ENCODE measurements at places on chromosomes 3 and 15.

DNA sequence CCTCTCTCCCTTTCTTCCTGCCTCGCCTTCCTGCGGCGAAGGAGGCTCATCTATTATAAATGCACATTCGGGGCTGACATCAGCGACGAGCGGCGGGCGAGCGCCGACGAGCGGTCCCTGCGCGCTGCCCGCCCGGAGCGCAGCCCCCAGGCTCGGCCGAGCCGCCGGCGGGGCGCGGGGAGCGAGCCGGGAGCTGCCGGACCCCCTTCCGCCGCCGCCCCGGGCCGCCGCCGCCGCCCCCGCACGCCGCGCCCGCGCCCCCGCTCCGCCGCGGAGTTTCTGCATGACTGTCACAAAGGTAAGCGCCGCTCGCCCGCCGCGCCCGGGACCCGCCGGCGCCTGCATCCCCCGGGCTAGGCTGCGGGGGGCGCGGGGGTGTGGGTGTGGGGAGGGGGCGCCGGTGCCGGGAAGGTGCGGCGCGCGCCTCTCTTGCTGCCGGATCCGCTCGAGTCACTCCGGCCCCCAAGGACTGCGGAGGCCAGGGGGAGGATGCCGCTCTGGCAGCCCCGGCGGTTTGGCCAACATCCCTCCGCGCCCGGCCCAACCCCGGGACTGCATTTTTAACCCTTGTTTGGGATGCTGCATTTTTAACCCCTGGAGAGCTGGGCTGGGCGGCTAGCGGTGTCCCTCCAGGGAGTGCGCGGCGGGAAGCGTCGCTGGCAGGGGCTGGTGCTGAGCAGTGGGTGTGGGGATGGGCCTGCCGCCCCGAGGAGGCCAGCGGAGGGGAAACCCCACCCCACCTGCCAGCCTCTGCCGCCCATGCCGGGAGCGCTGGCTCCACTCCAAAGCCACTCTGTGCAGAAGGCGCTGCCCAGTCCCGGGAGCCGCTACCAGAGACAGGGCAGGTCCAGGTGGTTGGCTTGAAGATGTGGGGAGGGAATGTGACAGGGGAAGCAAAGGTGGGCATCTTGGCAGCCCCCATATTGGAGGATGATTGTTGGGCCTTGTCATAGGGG is at the start of gene CORO2B:
CORO2B (plus strand) TSS at position 14 of the 956 bp plus-strand sequence; CDS start at position 284, 270 bp downstream.
- peak; percentile 78 for DNase-seq

DNA sequence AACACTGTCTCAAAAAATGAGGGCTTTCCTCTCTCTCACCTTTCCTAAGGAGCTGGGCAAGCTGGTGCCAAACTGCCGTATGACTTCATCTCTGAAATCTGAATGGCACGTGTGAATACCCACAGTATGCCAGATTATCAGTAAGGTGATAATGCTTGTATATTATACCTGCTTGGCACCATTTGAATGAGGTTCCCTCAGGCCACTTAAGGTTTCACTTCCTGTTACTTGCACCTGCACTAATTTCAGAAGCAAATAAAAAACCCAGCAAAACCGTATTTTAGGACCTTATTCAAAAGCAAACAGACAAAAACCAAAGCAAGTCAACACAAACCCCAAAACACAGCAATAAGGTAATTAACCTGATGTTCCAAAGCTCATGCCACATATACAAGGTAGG is 19.7 kb downstream of the FOXP1 start:
- DNase-seq = no peak

DNA sequence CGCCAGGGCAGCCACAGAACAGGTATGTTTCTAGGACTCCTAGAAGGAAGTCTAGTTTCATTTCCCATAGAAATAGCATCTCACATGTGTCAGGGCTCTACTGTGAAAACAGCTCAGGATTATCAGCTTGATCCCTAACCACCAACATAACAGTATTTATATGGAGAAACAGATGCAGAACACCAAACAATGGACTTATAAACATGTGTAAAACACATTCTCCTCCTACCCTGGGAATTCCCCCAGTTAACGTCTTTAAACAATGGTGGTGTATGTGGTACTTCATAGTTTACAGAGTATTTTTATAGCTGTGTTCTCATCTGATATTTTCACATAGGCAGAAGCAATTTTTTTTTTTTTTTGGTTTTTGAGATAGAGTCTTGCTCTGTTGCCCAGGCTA is 9.7 kb downstream of the TNFSF10 start:
- no peak for DNase-seq

DNA sequence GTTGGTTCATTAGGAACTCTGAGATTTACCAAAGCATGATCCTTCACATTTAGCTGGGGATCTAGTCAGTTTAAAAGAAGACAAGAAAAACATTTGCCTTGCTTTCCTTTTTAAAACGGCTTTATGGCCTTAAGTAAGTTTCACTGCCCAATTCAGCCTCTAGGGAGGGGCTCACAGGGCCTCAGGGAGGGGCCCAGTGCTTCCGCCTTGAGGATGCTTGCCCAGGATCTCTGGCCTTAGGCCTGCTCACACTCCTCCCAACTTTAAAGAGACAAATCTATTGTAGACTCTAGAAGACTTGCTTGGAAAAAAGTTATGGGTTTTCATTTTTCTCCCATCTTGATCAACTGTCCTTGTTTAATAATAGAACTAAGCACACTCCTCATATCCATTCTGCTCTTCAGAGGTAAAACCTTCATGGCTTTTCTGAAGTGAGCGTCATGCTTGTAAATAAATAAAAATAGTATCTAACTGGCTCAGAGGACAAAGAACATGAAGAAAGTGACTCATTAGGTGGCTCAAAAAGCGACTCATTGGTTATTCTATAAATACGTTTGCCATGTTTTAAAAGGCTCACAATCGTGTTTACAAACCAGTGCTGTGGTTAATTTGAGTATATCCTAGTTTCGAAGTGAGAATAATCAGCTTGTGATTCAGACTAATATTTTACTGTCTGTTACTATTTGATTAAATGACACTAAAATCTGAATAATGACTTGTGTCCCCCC is 13.7 kb downstream of the PDHB start:
- DNase-seq = no peak

- no peak for DNase-seq
Measured at GRCh38 chr3:195168009-195168762, 102.8 kb downstream of the XXYLT1 start.

- no peak for DNase-seq
Measured at GRCh38 chr15:100780208-100780800, 99.3 kb upstream of the ALDH1A3 start.

- DNase-seq = no peak
Measured at GRCh38 chr3:3110299-3110630, at the start of gene IL5RA. IL5RA (minus strand) TSS chr3:3110374; CDS start chr3:3104984, 5,390 bp downstream.

DNA sequence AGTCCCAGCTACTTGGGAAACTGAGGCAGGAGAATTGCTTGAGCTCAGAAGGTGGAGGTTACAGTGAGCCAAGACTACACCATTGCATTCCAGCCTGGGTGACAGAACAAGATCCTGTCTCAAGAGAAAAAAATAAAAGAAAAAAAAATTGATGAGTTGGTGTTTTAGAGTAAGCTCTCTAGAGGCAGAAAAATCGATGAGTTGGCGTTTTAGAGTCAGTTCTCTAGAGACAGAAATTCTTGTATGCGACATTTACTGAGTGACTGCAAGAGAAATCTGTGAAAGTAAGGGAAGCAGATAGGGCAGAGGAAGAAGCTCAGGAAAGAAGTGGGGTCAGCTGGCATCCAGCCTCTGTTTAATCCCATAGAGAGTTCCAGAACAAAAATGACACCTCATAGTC is 298.7 kb upstream of the ARRDC4 start:
- DNase-seq = no peak

- DNase-seq = no peak
Measured at GRCh38 chr3:168476360-168476980, 380.7 kb upstream of the GOLIM4 start.

- DNase-seq = no peak
Measured at GRCh38 chr3:175478301-175478700, 619.2 kb downstream of the NAALADL2 start.

DNA sequence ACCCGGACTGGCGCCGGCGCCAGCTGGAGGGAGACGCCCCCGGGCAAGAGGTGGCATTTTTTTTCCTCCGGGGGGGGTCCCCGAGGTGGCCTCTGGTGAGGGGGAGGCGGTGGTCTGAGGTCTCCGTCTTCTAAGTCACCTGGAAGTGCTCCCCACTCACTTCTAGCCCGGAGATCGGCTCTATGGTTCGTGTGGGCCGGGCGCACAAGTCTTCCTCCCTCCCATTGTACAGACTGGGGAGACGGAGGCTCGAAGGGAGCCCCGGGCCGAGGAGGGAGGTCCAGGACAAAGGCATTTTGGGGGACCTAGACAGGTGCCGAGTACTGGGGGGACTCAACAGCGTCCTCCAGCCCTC is 4.4 kb downstream of the GATA2 start:
- DNase-seq = no peak

DNA sequence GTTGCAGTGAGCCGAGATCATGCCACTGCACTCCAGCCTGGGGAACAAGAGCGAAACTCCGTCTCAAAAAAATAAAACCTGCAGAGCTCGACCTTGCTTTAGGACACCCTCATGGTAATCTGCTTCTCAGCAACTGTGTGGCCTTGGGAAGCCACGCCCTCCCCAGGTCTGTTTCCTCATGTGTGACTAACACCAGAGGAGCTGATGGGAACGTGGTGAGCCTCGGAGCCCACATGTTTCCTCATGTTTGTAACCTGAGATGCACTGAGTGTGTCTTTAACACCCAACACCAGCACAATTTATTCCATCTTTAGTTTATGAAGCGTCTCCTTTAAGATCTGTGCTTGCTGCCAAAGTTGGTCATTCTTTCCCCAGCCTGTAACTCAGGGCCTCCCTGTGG is 142.8 kb downstream of the OCA2 start:
- peak; percentile 39 for DNase-seq

DNA sequence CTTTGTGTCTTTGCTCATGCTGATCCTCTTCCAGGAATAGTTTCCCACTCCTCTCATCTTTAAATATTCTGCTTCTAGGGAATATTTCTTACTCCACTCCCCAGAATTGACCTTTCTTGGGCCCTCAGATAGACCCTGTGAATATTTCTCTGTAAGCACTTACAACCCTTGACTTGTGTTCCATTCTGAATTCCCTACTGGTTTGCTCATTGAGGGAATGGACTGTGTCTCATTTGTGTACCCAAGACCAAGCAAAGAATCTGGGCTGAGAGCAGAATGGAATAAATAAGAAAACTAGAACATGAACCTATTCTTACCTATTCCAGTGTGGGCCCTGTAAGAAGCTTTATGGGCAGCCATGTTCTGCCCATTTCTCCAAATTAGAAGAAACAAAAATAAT is 72.7 kb upstream of the TSPAN3 start:
- DNase-seq = no peak

DNA sequence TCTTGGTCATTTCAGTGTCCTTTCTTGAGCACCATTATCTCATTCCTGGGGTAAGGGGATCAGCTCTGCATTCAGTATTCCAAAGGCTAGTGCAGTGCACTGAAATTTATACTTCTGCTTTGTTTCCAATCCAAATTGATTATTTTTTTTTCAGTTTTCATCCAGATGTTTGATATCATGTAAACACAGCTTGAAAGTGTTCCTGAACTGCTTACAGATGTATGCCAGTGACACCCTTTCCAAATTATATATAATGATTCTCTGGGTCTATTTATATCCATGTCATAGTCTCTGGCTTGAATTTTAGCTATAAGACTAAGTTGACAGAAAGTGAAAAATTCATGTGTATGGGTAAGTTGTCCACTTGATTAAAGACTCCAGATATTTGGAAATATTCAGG is 11.8 kb upstream of the TNFAIP8L3 start:
- no peak for DNase-seq

GRCh38 chr3:169384573-169384972 is 278.9 kb downstream of the MECOM start:
- DNase-seq = no peak

DNA sequence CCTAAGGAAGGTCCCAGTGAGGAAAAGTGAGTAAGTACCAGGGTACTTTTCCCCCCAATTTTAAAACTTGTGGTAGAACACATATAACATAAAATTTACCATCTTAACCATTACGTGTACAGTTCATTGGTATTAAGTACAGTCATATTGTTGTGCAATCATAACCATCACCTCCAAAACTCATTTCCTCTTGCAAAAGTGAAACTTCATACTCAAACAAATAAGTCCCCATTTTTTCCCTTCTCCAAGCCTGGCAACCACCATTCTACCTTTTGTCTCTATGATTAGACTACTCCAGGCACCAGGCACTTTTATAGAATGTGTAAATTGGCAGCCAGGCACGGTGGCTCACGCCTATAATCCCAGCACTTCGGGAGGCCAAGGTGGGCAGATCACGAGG is 12.2 kb downstream of the PRC1 start:
- DNase-seq = no peak

DNA sequence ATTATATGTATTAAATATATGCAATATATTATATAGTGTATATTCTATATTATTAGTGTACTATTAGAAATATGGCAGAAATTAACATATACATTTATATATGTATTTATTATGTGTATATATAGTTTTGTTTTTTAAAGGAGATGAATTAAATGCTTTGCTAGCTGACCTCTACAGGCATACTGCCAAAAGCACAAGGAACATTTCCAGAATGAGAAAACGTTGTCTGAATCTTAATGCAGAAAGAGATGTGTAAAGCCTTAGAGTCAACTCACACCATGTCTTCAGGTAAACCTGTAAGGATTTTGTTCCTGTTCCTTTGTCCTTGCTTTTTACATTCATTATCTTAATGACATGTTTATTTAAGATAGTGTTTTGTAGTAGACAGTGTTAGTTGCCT is 111.9 kb downstream of the ST8SIA2 start:
- DNase-seq = no peak

GRCh38 chr15:75042730-75043508 is 19.5 kb downstream of the PPCDC start:
- DNase-seq = peak; percentile 60

GRCh38 chr3:150806185-150806835 is 43.3 kb upstream of the SIAH2 start:
- peak; percentile 38 for DNase-seq

DNA sequence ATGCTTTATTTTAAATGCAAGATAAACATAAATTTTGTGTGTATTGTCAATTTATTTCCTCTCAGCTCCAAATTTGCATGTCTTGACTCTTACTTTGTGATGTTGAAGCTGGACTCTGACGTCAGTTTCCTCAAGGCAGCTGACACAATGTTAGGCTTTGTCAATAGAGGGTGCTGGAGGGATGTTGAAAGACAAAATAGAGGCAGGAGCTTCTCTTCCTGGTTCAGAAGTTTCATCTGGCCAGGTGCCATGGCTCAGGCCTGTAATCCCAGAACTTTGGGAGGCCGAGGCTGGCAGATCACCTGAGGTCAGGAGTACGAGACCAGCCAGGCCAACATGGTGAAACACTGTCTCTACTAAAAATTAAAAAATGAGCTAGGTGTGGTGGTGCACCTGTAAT is 408.6 kb downstream of the GBE1 start:
- peak; percentile 12 for DNase-seq

DNA sequence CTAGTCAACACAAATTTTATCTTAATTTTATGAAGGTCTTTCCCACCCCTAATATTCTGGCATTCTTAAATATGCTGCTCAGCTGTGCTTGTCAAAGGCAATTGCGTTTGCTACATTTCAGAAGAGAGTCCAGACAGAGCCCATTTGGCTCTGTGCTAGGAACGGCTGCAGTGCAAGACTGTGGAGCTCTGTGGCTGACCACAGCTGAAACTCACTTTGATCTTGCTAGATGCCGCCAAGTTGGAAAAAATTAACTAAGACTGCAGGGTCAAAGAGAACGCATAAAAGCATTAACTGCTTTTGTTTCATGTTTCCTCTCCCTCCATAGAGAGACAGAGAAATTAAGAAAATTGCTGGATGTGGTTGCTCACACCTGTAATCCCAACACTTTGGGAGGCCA is 7.6 kb upstream of the PPP1R2 start:
- DNase-seq = no peak

- DNase-seq = no peak
Measured at GRCh38 chr3:8595695-8596115, 48.9 kb downstream of the SSUH2 start.

GRCh38 chr3:129424185-129424841 is 4.1 kb downstream of the EFCAB12 start:
- no peak for DNase-seq

All from iPS-NIHi11 (cell line).